ENCODE measurements at places on chromosomes 12 and 14. TPM values are rescaled to one million over a fixed set of nuclear protein-coding genes. Genes with fewer than 3 reads are reported as not detected.
A peak's percentile ranks its signal among the peaks of the same experiment; 100 is the strongest.

- no peak overlapping the region for H3K4me3 ChIP-seq
- H3K36me3 ChIP-seq: peaks cover 18% of the 10 kb centered on the region
- H3K27ac ChIP-seq: no peak overlapping the region
- H3K4me1 ChIP-seq: peaks cover 74% of the 10 kb centered on the region
- no peaks in the 10 kb centered on the region for H3K27me3 ChIP-seq
Measured at GRCh38 chr14:100261621-100262020, 22.7 kb downstream of the YY1 start.

DNA sequence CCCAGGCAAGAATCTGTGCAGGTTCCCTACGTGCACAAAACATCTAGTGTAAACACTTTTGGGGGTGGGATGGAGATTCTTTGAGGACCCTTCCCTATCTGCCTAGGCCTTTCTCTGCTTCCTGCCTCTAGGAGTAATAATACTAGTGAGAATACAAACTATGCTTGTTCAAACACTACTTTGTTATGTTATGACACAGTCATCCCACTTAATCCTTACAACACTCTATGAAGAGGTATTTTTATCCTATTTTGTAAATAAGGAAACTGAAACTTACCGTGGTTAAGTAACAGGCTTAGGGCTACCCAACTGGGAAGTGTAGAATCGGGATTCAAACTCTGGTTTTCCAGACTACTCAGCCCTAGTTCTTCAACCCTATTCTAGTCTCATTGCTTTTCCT lies 96.5 kb downstream of the KCNA5 start:
- H3K4me3 ChIP-seq: no peak overlapping the region
- no peaks in the 10 kb centered on the region for H3K4me1 ChIP-seq
- no peak overlapping the region for H3K27ac ChIP-seq
- DNase-seq: no peak
- no peaks in the 10 kb centered on the region for H3K36me3 ChIP-seq

DNA sequence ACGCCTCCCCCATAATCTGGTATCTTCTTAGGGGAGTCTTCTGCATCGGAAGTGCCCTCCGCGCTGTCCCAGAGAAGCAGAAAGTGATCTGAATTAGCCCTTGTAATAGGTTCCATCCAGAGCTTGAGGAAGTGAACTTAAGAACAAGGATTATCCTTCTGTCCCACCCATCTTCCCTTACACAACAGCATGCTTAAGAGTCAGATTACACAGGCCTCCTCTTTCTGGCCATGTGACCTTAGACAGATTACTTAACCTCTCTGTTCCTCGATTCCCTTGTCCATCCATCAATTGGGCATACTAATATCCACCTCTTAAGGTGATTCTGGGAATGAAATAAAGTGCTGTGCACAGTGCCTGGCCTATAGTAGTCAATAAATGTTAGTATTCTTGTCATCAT lies 11.4 kb downstream of the CABP1 start:
- no peak overlapping the region for H3K27ac ChIP-seq
- no peaks in the 10 kb centered on the region for H3K36me3 ChIP-seq
- H3K4me1 ChIP-seq: peaks cover 8% of the 10 kb centered on the region
- no peak for DNase-seq

DNA sequence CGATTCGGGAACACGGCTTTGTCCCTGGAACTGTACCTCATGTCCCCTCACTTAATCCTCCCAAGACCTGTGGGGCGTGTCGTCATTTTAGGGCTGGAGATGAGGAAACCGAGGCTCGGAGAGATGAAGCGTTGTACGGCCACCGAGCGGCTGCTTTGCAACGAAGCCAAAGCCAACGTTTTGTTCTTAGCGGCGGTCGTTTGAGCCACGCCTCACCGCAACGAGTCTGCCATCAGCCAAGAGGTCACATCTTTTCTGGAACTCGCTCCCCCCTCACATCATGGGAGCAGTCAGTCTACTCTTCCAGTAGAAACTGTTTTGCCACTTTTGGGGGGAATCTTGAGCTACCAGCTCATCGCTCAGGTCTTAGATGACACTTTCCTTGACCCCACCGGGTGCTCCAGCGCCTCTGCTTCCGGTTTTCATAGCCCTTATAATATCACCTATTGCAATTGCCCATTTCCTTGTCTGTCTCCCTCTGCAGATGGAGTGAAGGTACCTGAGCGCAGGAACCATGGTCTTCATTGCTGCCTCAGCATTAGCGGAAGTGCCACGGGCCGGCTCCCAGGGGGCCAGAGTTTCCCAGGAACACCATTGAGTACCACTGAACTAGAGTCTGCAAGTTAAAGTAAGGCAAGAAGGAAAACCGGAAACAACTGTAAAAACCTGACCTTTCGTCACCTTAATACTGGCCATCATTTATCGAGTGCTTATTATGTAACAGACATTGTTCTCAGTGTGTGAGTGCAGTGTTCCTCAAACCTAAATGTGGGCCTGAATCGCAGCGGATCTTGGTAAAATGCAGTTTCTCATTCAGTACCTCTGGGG lies 19.6 kb downstream of the NINJ2 start:
- peak overlapping the region; percentile 92 for H3K4me3 ChIP-seq
- peaks cover 42% of the 10 kb centered on the region for H3K4me1 ChIP-seq
- no peaks in the 10 kb centered on the region for H3K27me3 ChIP-seq
- no peaks in the 10 kb centered on the region for H3K36me3 ChIP-seq

DNA sequence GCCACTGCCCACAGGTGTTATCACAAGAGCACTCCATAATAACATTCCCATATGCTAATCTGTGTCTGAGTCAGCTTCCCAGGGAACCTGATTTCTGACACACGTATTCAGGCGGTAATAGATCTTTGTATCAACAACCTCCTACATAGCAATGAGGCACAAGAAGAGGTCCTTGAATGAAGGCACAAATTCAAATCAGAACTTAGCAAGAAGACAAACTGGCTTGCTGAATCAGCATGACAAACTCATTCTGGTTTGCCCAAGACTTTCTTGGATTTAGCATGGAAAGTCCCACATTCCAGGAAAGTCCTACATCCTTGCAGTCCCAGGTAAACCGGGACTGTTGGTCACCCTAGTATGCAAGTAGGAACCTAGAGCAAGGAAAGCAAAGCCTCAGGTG lies 33.9 kb upstream of the RNU6-7 start:
- H3K4me3 ChIP-seq: no peak overlapping the region
- H3K27me3 ChIP-seq: no peaks in the 10 kb centered on the region
- H3K4me1 ChIP-seq: no peaks in the 10 kb centered on the region

DNA sequence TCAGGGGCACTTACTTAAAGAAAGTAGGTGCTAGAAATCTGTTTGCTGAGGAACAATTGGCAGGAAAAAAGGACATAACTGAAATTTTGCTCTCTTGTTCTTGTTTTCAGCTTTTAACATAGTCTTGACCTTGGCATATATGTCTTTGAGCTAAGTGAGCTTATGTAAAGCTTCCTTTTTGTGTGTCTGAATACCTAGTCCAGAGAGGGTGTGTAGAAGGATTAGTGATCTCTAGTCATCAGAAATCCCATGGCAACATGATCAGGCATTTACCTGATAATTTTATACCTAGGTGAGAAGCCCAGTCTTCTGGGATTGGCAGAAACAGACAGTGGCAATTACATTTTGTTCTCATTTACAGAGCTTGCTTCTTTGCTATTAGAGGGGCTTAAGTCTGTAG lies 166.1 kb downstream of the SNAPC1 start:
- H3K27ac ChIP-seq: no peak overlapping the region
- no peak overlapping the region for H3K4me3 ChIP-seq
- H3K27me3 ChIP-seq: no peaks in the 10 kb centered on the region
- no peak for DNase-seq

DNA sequence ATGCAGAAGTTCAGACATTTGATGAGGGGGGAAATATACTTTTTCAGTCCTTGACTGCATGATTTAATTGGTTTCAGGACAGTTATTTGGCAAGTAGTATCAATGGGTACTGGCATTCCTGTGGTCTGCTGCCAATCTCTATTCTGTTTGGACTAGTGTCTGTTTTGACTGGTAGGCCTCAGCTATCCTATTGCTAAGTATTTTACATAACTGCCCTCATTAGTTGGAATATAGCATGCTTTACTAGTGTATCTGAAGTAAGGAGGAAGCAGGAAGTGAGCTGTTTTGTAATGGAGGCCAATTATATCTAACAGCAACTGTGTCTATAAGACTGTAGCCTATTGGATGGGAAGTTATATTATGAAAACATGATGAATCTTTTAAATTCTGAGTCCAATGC lies 104.3 kb downstream of the FLRT2 start:
- H3K27me3 ChIP-seq: no peaks in the 10 kb centered on the region
- no peak overlapping the region for H3K4me3 ChIP-seq
- no peak for DNase-seq

GRCh38 chr12:66144791-66145754 lies 14.5 kb upstream of the LLPH start:
- H3K27me3 ChIP-seq: no peaks in the 10 kb centered on the region
- no peak for DNase-seq
- peaks cover 4% of the 10 kb centered on the region for H3K4me1 ChIP-seq
- no peak overlapping the region for H3K4me3 ChIP-seq

- no peak for DNase-seq
- no peak overlapping the region for H3K4me3 ChIP-seq
- H3K36me3 ChIP-seq: no peaks in the 10 kb centered on the region
- no peaks in the 10 kb centered on the region for H3K4me1 ChIP-seq
- no peaks in the 10 kb centered on the region for H3K27me3 ChIP-seq
Measured at GRCh38 chr14:26626256-26626655, 28.4 kb upstream of the NOVA1 start.

DNA sequence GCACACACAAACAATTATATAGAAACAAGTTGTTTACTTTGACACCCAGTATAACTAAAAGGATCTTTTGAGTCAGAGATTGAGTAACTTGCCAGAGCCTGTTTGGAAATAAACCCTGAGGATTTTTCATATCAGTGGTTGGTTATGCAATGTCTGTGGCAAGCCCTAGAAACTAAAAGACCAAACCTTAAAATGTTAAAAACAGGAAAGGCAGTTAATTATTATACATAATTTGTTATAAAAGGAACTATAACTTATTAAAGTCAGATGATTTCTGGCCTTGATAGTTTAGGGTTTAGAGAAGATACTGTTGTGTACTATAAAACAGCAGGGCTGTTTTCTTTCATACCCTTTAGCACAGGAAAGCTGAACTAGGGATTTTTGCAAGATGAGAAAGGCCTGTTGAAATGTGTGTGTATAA lies 44.1 kb downstream of the PSEN1 start:
- DNase-seq: no peak
- H3K27me3 ChIP-seq: no peaks in the 10 kb centered on the region
- no peaks in the 10 kb centered on the region for H3K4me1 ChIP-seq
- no peak overlapping the region for H3K27ac ChIP-seq

DNA sequence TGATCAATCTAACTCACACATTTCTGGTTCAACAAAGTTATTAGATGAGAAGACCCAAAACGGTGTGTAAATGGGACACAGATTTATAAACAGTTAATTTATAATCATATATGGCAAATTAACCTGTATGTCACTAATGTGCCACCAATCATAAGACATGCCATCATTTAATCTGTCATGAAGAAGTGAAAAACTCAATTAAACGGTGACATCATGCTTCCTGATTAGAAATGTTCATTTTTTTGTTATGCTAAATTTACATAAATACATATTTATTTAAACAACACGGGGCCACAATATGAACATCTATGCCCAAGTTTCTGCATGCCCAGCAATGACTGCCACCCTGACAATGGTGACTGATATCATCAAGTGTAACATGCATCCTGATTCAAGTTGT lies 164.1 kb upstream of the EEA1 start:
- H3K4me1 ChIP-seq: no peaks in the 10 kb centered on the region
- DNase-seq: no peak
- H3K4me3 ChIP-seq: no peak overlapping the region
- no peaks in the 10 kb centered on the region for H3K27me3 ChIP-seq
- no peak overlapping the region for H3K27ac ChIP-seq

GRCh38 chr14:90604356-90604755 lies 207.5 kb downstream of the CALM1 start:
- no peaks in the 10 kb centered on the region for H3K4me1 ChIP-seq
- H3K27me3 ChIP-seq: no peaks in the 10 kb centered on the region
- no peak overlapping the region for H3K4me3 ChIP-seq
- DNase-seq: no peak
- H3K27ac ChIP-seq: no peak overlapping the region

DNA sequence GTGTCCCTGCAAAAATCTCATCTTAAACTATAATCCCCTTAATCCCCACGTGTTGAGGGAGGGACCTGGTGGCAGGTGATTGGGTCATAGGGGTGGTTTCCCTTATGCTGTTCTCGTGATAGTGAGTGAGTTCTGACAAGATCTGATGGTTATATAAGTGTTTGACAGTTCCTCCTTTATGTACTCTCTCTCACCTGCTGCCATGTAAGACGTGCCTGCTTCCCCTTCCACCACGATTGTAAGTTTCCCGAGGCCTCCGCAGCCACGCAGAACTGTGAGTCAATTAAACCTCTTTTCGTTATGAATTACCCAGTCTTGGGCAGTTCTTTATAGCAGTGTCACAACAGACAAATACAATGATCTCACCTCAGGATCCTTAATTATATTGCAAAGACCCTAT lies 45.2 kb upstream of the MAP1LC3B2 start:
- no peaks in the 10 kb centered on the region for H3K36me3 ChIP-seq
- H3K27me3 ChIP-seq: no peaks in the 10 kb centered on the region
- H3K4me1 ChIP-seq: no peaks in the 10 kb centered on the region
- no peak for DNase-seq

The PPFIA2 gene
- polyA plus RNA-seq: not detected

The FAIM2 gene
- 0.72 TPM for polyA plus RNA-seq

The DBX2 gene
- not detected for polyA plus RNA-seq

The PZP gene
- polyA plus RNA-seq: 0.28 TPM

The SLC4A8 gene
- 0.64 TPM for polyA plus RNA-seq

The KCNA5 gene
- polyA plus RNA-seq: not detected

The KCNC2 gene
- polyA plus RNA-seq: not detected

The COA8 gene
- 64.4 TPM for polyA plus RNA-seq

The DCP1B gene
- 26.0 TPM for polyA plus RNA-seq

All from CD8-positive, alpha-beta memory T cell (primary cell).